ENCODE measurements at places on chromosomes 6 and 20.

GRCh38 chr6:42400061-42400760 lies 51.5 kb downstream of the TRERF1 start:
- no peak for DNase-seq

- DNase-seq, result no peak
Measured at GRCh38 chr6:168157272-168158212, 78.5 kb upstream of the FRMD1 start.

- DNase-seq, result no peak
Measured at GRCh38 chr20:20815711-20816455, 103.4 kb upstream of the RALGAPA2 start.

GRCh38 chr20:62087227-62087626 lies 21.5 kb upstream of the TAF4 start:
- DNase-seq, result no peak

- no peak for DNase-seq
Measured at GRCh38 chr6:79902046-79902445, 45.3 kb downstream of the ELOVL4 start.

DNA sequence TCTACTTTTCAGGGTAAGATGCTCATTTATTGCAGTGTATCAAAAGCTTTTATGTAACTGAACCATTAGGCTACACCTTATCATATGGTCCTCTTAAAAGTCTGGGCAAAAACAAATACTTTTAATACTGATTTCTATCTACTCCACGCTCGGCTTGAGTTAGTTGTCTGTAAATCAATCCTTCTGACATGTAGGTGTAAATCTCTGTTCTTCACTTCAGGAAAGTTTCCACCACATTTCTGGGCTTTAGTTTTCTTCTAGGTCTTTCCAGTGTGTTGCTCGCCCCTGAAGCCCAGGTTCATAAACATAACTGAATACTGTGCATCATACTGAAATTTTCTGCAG lies 89.2 kb upstream of the RNF217 start:
- DNase-seq, result no peak
